ENCODE measurements at places on chromosomes 3 and 15.

GRCh38 chr15:72168131-72168807 is 29.3 kb downstream of the GRAMD2A start:
- DNase-seq: no peak

GRCh38 chr3:38122712-38123290 is 14.1 kb downstream of the ACAA1 start:
- no peak for DNase-seq

DNA sequence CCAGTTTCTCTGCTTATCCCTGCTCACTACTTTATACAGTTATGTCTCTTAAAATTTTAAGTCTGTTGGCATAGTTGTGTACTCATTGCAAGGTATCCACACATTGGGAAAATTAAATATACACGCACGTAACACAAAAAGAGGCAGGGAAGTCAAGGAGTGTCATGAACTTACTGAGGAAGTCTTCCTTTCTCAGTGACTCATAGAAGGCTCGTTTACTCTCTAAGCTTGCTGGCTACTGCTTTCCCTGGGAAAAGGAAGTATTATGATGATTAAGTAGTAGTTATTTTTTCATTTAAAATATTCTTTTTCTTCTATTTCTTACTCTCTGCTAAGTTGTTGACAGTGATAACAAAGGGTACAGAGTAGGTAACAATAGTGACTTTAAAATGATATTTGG is 287.3 kb downstream of the UBE2E2 start:
- no peak for DNase-seq

DNA sequence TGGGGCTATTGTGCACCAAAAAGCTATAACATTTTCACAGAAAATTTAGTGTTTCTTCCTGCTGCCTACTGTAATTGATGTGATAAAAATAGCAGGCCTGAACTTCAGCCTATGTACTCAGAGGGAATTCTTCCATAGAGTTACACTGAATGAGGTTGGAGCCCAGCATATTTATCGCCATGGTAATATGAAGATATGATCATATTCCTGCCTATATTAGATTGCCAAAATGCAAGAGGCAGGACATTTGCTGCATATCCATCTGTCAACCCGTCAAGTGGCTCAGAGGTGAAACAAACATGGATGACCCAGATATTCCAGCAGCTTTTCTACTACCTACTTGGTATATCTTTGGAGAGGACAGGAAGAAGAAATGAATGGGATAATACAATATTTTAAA is 1150.6 kb downstream of the TBL1XR1 start:
- DNase-seq: no peak

- no peak for DNase-seq
Measured at GRCh38 chr3:97952280-97952679, 20.0 kb downstream of the RIOX2 start.

DNA sequence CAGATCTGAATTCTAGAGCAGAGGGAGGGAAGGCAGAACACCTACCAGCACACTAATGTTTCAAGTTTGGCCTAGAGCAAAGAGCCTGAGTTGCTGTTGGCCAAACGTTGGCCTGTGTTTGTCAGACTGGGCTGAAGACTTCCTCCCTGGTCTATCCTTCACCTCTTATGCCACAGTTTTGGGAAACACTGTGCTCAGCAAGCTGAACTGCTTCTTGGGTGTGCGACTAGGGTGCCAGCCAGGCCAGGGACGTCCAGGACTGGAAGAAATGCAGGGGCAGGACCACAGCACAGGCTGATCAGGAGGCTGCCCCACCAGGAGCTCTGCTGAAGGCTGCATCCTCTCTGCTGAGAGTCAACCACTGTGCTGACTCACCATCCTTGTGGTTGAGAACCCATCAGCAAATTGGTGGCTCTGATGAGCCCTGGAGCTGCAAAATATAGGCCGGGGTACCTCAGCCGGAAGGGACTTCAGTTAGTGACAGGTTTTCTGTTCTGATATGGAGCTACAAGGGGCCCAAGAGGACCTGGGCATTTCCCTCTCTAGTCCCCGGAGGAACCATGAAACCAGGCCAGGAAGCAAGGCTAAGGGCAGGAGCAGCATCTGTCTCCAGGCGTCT is 131.6 kb upstream of the RASGRP1 start:
- peak; percentile 53 for DNase-seq

DNA sequence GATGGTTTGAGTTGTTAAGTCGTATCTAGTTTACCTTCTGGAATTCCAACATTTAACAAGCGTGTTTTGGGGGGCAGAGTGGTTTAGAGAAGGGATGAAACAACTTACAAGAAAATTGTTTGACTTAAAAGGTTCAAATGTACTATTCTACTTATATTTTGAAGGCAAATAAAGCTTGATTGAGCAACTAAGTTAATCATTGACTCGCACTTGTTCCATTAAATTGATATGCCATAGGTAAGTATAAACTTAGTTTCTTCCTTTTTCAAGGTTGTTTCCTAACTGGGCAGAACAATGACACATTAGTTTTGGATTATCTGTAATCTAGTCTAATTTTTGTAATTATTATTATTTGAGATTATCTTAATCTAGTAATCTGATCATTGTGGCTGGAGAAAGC is 48.3 kb upstream of the CPNE4 start:
- DNase-seq: no peak

- DNase-seq: no peak
Measured at GRCh38 chr3:71681224-71681668, 44.0 kb downstream of the EIF4E3 start.

DNA sequence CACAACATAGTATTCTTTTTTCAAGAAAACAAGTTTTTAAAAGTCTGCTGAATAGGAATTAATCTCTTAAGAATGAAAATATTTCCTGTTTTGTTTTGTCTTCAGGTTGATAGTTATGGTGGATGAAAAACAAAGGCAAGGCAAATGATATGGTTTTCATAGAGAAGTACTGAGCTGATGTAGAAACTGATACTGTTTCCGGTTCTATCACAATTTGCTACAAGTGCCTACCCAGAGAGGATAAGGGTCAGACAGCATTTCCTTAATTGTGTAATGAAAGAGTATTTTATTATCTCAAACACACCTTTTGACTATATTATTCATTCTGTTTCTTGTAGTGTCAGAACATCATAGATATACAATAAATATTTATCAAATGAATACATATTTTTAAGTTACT is 836.3 kb downstream of the SQOR start:
- no peak for DNase-seq

GRCh38 chr3:54895613-54896012 is 32.2 kb downstream of the LRTM1 start:
- no peak for DNase-seq

DNA sequence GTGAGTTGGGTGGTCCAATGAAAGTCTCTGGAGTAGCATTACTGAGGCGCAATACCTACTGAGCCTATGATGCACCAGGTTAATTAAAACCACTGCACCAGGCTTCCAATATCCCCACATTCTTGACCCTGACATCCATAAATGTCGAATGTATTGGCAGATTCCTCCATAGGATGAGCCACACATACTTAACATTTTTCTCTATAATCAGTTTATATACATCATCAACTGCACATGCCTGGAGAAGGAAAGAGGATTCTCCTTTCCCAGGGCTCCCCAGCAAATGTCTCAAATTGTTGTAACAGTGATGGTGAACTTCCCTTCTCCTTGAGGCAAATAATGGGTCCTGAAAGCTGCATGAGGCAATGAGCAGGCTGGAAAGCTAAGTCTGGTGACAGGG is 82.3 kb upstream of the LPP start:
- DNase-seq: no peak

GRCh38 chr3:33139996-33140395 is 26.2 kb downstream of the CRTAP start:
- no peak for DNase-seq

DNA sequence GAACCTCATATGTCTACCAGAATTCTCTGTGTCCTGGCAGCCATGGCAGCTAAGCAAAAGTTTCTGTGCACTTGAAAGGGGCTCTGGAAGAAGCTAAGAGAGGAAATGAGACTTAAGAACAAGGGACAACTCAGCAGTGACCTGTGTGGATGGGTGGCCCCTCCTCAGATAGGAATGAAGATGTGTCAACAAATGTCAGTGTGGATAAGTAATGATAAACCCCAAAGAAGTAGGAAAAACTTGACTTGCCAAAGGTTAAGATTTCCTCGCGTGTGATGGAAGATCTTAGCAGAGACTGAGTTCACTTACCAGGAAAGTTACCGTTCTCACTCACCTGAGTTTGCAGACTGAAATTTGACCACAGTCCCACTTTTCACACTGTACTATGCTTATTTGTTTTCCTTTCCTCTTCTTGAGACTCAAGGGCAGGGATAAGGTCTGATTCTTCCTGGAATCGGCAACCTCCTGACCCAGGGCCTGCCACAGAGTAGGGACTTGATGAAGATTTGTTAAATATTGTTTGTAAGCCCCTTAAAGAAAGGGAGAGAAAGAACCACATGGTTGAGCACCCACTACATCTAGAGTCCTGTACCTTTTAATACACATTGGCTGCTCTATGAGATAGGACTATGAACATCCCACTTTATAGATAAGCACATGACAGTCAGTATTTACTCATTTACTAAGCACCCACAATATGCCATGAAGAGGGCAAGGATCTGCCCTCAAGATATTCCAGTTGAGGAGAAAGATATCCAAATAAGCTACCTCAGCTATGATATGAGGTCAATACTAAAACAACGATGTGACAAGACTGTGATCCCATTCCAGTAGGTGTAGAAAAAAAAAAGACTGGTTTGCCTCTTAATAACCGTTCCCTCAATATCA is 7.3 kb upstream of the HRH1 start:
- no peak for DNase-seq

- DNase-seq: no peak
Measured at GRCh38 chr3:179336345-179336929, 11.1 kb upstream of the MFN1 start.

Measured in stimulated activated CD4-positive, alpha-beta T cell treated with anti-CD3 and anti-CD28 coated beads, Interleukin-15, amount 100 ng/mL, for 48 hours (primary cell).